ENCODE measurements at places on chromosomes 1 and 21. TPM values are rescaled to one million over a fixed set of nuclear protein-coding genes. Genes with fewer than 3 reads are reported as not detected.

DNA sequence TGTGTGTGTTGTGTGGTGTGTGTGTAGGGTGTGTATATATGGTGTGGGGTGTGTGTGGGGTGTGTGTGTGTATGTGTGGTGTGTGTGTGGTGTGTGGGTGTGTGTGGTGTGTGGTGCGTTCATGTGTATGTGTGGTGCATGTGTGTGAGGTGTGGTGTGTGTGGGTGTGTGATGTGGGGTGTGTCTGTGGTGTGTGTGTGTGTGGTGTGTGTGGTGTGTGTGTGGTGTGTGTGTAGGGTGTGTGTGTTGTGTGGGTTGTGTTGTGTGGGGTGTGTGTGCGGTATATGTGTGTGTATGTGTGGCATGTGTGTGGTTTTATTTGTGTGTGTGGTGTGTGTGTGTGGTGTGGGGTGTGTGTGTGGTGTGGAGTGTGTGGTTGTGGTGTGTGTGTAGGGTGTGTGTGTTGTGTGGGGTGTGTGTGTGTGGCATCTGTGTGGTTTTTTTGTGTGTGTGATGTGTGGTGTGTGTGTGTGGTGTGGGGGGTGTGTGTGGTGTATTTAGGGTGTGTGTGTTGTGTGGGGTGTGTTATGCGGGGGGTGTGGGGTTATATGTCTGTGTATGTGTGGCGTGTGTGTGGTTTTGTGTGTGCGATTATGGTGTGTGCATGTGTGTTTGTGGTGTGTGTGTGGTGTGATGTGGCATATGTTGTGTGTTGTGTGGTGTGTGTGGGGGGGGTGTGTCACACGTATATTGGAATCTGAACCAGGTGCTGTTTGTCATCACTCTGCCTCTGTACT lies 17.1 kb upstream of the ZBTB21 start:
- no peak for DNase-seq
- H3K4me1 ChIP-seq = no peaks in the 10 kb centered on the region
- H3K27me3 ChIP-seq = no peaks in the 10 kb centered on the region
- H3K4me3 ChIP-seq = no peak overlapping the region

STUM gene
- total RNA-seq = 3.7 TPM

DNA sequence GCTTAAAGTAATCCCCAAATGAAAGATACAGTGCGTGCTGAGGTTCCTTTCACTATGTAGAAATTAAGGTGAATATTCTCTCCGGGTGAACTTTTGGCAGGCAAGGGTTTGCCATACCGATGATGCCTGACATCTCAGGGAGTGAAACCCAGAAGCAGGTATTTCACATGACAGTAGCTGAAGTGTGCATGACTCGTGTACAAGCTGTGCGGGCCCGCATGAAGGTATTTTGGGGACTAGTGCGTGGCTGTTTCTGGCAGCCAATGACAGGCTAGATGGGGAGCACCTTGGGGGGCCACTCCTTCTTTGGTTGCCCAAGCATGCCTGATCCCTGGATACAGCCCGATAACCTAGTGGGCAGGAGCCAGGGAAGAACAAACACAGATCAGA lies 569.0 kb downstream of the SMYD3 start:
- no peaks in the 10 kb centered on the region for H3K27me3 ChIP-seq
- no peaks in the 10 kb centered on the region for H3K4me1 ChIP-seq
- no peak overlapping the region for H3K4me3 ChIP-seq
- no peak for DNase-seq

- DNase-seq = no peak
- no peaks in the 10 kb centered on the region for H3K4me1 ChIP-seq
- H3K36me3 ChIP-seq = no peaks in the 10 kb centered on the region
- H3K4me3 ChIP-seq = no peak overlapping the region
Observed at GRCh38 chr1:228009116-228009827, 2.5 kb downstream of the WNT3A start.

DNA sequence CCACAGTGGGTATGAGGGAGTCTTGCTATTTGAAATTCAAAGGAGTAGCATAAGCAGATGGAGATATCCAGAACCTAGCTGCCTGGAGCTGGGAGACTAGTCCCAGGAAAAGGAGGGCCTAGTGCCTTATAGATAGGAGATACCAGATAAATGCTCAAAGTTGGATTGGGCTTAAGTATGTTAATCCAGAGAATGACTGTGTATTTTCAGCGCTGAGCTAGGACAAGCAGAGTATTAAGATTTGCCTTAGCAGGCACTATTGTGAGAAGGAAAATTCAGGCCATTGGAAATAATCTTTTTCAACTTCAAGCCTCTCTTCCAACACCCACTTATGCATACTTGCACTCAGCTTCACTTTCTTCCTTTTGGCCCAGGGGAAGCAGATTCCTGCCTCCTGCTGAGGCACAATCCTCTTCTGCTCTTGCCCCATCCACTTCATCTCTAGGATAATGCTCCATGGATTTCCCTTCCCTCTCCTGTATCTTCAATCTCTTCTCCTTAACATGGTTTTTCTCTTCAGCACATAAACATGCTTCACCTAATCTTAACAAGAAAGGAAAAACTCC lies 21.1 kb downstream of the PIK3C2B start:
- H3K36me3 ChIP-seq = no peaks in the 10 kb centered on the region
- DNase-seq = no peak
- no peak overlapping the region for H3K4me3 ChIP-seq
- peaks cover 28% of the 10 kb centered on the region for H3K4me1 ChIP-seq

LRRC7 gene
- 5.2 TPM for total RNA-seq

PTTG1IP gene
- total RNA-seq = 190 TPM

Data from testis (tissue), 5 donors.